ENCODE measurements at places on chromosomes 4 and X.

DNA sequence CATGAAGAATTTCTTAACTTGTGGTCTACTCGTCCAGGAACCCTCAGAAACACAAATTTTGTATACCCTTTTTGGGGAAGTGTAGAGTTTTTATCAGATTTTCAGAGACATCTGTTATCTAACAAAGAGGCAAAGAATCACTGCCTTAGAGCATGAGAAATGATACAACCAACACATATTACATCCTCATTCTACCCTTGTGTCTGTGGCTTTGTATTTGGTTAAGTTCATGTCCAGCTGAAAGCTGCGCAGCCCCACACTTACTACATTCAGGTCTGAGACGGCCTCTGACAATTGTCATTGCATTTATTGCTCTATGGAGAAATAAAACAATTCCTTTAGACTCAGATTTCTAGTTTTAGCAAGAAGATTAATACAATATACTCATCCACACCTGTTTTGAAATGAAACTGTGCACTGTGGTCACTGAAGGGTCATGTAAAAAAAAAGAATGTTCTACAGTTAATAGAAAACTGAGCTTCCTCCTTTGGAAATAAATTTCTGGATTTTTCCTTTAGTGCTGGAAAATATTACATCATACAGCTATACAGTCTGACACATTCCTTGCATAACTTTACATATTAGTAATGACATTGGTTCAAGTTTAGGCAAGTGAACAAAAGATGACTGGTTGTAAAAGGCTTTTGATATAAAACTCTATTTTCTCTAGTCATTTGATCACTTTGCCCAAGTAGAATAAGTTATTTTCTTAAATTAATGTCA, 39.8 kb downstream of the GLRB start:
- no peak for DNase-seq

GRCh38 chrX:45758319-45758718, 557.6 kb upstream of the DIPK2B start:
- DNase-seq: no peak

GRCh38 chr4:184969610-184970009, 48.7 kb upstream of the HELT start:
- DNase-seq: no peak

DNA sequence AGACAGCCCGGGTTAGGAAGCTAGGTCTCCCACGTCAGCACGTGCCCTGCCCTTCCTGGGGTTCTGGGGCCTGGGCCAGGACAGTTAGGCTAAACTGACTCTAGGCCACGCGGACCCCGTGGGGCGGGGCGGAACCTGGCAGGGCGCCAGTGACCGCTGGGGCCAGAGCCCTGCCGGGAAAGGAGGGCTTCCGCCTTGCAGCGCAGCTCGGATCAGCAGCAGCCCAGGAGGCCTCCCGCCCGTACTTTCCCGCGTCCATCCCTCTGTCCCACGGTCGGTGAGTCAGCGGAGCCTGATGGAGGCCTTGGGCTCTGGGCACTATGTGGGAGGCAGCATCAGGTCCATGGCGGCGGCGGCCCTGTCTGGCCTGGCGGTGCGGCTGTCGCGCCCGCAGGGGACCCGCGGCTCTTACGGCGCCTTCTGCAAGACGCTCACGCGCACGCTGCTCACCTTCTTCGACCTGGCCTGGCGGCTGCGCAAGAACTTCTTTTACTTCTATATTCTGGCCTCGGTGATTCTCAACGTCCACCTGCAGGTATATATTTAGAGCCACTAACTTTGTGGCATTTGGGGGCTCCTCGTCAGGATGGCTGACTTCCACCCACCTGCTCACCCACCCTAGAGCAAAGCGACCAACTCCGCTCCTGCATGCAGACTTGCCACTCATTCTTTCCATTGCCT, at the start of gene SMIM10:
TSS of gene SMIM10 (plus strand) at position 191 of the 681 bp plus-strand sequence. CDS start at position 296, 105 bp downstream.
- peak; percentile 82 for DNase-seq

DNA sequence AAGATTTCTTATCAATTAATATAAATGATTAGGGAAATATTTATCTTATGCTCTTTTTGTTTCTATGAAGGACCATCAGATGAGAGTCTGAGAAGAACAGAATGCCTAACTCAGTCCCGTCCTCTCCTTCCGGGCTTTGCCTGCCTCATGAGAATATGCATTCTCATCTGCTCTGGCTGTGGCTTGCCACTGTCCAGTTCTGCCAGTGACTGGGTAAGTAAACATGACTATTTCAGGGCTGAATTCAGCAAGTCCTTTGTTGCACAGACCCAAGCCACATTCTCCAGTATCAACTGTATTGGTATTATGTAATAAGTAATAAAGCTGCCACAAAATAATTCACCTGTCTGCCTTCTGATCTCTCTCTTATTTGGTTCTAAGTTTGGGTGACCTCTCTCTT, 110.7 kb downstream of the WDFY3 start:
- no peak for DNase-seq

DNA sequence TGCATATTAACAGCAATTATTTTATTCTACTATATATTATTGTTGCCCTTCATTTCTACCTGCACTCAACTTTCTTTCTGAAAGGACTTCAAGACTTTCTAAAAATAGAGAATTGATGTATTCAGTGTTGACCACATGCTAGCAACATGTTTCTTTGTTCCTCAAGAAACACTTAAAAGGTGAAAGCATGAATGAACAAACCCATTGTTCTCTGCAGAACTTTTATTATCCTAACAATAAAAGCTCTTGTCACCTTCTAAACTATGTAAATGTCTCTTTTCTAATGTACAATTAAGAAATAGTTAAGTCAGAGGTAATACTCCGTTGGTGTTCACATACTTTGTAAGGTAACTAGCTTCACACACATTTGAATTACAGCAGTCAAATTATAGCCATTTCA, 638.7 kb downstream of the FSTL5 start:
- DNase-seq: no peak

DNA sequence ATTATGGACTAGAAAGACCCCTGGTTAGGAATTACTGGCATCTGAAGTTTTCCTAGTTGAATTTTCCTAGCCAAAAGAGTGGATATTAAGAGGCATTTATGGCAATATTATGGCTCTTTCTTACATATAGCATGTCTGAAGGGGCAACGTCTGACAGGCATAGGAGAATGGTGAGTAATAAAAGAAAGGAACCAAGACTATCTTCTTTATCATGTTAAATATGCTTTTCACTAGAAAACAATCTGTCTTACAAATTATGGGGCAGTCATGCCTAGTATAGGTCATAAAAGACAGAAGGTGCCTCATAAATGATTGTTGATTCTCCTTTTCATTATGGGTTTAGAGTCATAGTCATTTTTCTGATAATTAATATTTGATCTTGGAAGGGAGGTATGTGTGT, 431.1 kb upstream of the HTR2C start:
- no peak for DNase-seq

GRCh38 chr4:78059524-78059889, 2.4 kb downstream of the FRAS1 start:
- DNase-seq: peak; percentile 70

GRCh38 chrX:15939737-15940136, 85.1 kb upstream of the AP1S2 start:
- DNase-seq: no peak

GRCh38 chr4:147599769-147600168, 17.4 kb upstream of the TMEM184C start:
- DNase-seq: no peak

DNA sequence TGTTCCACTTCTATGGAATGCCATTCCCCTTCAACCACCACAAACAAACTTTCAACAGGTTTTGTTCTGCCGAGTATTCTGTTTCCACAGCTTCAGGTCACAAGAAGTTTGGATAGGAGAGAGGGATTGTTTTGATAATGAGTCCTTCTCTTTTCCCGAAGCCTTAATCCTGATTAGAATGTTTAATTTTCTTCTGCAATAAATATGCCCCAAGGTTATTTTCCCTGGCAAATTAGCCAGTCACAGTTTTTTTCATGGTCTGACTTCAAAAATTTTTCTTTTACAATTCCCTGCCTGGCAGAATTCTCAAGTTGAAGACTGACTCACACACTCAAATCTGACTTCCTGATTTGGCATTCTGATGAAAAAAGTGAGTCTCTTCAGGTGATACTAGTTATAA, 33.1 kb upstream of the EDNRA start:
- DNase-seq: no peak

DNA sequence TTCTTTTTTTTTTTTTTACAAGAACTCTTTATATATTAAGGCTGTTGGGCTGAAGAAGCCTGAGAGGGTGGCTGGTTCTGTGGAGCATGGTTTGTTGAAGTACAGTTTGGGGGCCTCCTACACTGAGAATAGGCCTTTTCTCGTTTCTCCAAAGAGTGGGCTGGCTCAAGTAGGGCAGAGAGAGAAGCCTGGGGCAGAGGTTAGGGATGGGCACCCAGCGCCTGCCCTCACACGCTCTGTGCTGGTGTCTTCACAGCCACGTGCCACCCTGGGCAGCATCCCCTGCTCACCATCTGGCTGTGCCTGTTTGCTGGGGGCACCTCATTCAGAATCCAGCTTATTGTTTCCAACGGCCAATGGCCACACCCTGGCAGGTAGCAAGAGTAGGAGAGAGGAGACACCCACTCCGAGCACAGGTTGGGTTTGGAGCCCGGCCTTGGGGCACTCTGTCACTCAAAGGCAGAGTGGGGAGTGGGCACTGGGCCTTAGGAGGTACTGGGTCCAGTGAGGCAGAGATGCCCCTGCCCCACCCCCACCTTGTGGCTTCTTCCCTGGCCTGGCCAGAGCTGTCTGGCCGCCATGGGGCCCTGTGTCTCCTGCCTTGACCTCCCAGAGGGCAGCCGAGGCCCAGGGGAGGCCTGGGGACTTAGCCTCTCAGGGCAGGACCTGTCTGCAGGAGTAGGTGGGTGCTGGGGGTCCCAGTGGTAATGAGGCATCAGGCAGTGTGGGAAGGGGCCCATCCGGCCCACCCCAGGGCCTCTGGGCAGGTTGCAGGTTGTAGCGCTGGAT, 2.9 kb downstream of the MSANTD1 start:
- DNase-seq: peak; percentile 9

- DNase-seq: no peak
Measured at GRCh38 chr4:168868802-168869201, 141.3 kb downstream of the CBR4 start.

GRCh38 chrX:124764354-124764753, 418.0 kb downstream of the SH2D1A start:
- no peak for DNase-seq

- no peak for DNase-seq
Measured at GRCh38 chr4:45770958-45771357, 352.9 kb downstream of the GABRG1 start.

- no peak for DNase-seq
Measured at GRCh38 chrX:27619459-27619858, 29.3 kb downstream of the DCAF8L2 start.

DNA sequence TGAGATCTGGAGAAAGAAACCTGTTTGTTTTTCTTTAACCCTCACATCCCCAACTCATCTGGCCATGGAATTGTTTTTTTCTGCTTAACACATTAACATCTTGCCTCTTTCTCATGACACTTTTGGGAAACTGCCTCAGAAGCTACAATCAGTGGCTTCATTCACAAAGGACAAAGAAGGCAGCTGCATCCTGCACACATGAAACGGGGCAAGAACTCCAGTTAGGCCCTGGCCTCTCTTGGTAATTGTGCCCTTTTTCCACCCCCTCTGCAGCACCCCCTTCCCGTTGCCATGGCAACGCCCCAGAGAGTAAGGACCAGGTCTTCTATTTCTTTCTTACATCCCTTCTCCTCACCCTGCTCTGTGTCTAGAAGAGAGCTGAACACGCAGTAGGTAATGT, 103.4 kb downstream of the PDGFRA start:
- DNase-seq: no peak

GRCh38 chr4:172686021-172686420, 482.6 kb upstream of the GALNT7 start:
- no peak for DNase-seq

GRCh38 chrX:78092296-78092695, 11.8 kb upstream of the PGK1 start:
- no peak for DNase-seq

DNA sequence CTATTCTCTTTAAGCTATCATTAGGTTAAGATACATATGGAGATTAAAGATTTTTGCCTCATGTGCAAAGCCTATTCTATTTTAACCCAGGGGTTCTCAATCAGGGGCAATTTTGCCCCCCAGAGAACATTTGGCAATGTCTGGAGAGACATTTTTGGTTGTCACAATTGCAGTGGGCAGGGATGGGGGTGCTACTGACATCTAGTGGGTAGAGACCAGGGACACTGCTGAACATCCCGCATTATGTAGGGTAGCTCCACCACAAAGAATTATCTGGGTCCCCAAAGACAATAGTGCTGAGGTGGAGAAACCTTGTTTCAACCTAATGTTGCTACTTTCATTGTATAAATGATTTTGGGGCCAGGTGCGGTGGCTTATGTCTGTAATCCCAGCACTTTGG, 13.2 kb upstream of the CA5B start:
- no peak for DNase-seq

DNA sequence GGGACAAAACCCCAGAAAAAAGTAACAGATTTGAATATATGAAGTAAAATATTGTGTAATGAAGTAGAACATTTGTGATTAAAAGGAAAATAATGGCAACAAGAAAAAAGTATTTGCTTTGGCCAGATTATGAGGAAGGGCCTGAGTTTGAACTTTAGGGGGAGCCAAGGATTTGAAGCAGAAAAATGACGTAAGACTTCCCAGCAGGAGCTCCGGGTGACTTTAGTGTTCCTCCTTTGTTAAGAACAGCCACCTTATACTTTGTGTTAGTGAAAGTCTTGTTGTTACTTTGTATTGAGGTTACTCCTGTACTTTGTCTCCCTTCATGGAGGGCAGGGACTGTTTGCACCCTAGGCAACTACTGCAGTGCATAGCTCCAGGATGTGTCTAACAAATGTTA, 41.1 kb downstream of the DCUN1D4 start:
- DNase-seq: no peak

DNA sequence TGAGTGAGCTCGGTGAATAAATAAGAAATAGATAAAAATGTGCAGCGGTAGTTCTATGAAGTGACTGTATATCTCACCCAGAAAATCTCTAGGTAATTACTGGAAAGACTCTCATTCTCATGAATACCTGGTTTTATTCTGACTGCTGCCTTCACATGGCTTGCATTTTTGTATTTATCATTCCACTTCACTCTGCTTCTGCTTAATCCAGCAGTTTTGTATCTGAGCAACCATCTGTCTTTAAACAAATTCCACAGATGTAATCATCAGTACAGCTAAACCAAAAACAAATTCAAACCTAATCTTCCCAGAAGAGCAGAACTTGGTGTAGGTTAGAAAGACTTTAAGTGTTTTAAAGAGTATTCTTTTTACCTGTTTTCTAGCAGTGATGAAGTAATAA, 11.2 kb upstream of the ALB start:
- DNase-seq: no peak

GRCh38 chr4:7650606-7651385, 216.1 kb upstream of the PSAPL1 start:
- no peak for DNase-seq

- DNase-seq: no peak
Measured at GRCh38 chrX:150548684-150549083, 19.7 kb upstream of the MTM1 start.
